ENCODE measurements at places on chromosomes 7 and 10. TPM values are rescaled to one million over a fixed set of nuclear protein-coding genes. Genes with fewer than 3 reads are reported as not detected.

Gene RINT1
- polyA plus RNA-seq = 12.9 TPM

Gene SH2D4B
- 1.6 TPM for polyA plus RNA-seq

Gene RADIL
- 6.6 TPM for polyA plus RNA-seq

Gene LRRTM3
- 3.4 TPM for polyA plus RNA-seq

Gene RNLS
- polyA plus RNA-seq = 0.66 TPM

Gene PARD3
- 12.4 TPM for polyA plus RNA-seq

Gene GPR26
- polyA plus RNA-seq = 8.0 TPM

Gene TMEM236
- 0.10 TPM for polyA plus RNA-seq

Gene PDE6C
- polyA plus RNA-seq = not detected

Gene FAM131B
- 45.9 TPM for polyA plus RNA-seq

Gene TRIM4
- not detected for polyA plus RNA-seq

Gene MYH16
- polyA plus RNA-seq = not detected

Gene CYP2E1
- polyA plus RNA-seq = 4.0 TPM

Gene DHX32
- polyA plus RNA-seq = 17.8 TPM

Gene FFAR4
- polyA plus RNA-seq = not detected

Gene A1CF
- not detected for polyA plus RNA-seq

Gene CH25H
- 0.22 TPM for polyA plus RNA-seq

Gene AZGP1
- not detected for polyA plus RNA-seq

Gene ASZ1
- not detected for polyA plus RNA-seq

Gene AKR1C1
- polyA plus RNA-seq = 183 TPM

Gene C1QL3
- polyA plus RNA-seq = 0.68 TPM

Gene ATOH7
- 3.0 TPM for polyA plus RNA-seq

Gene GRM8
- 1.5 TPM for polyA plus RNA-seq

Gene IRF5
- polyA plus RNA-seq = not detected

Gene ZNF736
- polyA plus RNA-seq = 1.7 TPM

Gene ATP5F1C
- polyA plus RNA-seq = 497 TPM

Gene ANKRD61
- not detected for polyA plus RNA-seq

Gene VIPR2
- polyA plus RNA-seq = 0.51 TPM

Gene IKZF1
- 0.24 TPM for polyA plus RNA-seq

Gene DNAJC9
- polyA plus RNA-seq = 88.0 TPM

Gene TUBB8
- 0.69 TPM for polyA plus RNA-seq

Gene APBB1IP
- polyA plus RNA-seq = not detected

Gene P4HA1
- polyA plus RNA-seq = 24.2 TPM

Gene AUTS2
- polyA plus RNA-seq = 124 TPM

Gene ZNF853
- polyA plus RNA-seq = 8.7 TPM

Gene VWDE
- polyA plus RNA-seq = 0.48 TPM

Gene NPFFR1
- polyA plus RNA-seq = not detected

Gene OR2A7
- not detected for polyA plus RNA-seq

Gene DOCK4
- 28.1 TPM for polyA plus RNA-seq

Gene SLC26A4
- polyA plus RNA-seq = not detected

Gene PMPCB
- 130 TPM for polyA plus RNA-seq

Gene PLEKHS1
- not detected for polyA plus RNA-seq

Gene ZNF479
- not detected for polyA plus RNA-seq

Gene PDK4
- not detected for polyA plus RNA-seq

Gene ATRNL1
- 47.8 TPM for polyA plus RNA-seq

Gene MYO1G
- polyA plus RNA-seq = 0.38 TPM

Gene LRRD1
- 2.7 TPM for polyA plus RNA-seq

Gene SFTPA1
- polyA plus RNA-seq = not detected

Gene TTYH3
- 17.0 TPM for polyA plus RNA-seq

Gene INSIG1
- polyA plus RNA-seq = 71.0 TPM

Gene KNDC1
- polyA plus RNA-seq = 4.3 TPM

Gene DMBT1
- not detected for polyA plus RNA-seq

Gene TAX1BP1
- polyA plus RNA-seq = 96.7 TPM

Gene MINDY4
- polyA plus RNA-seq = 1.6 TPM

Measured in neural cell (in vitro differentiated cells).